T-helper 1 cell (primary cell): ENCODE measurements at places on chromosomes 16 and 17.

- no peak for DNase-seq
Observed at GRCh38 chr17:45834471-45835396, 9.9 kb upstream of the SPPL2C start.

GRCh38 chr17:48155889-48156611 is 48.5 kb downstream of the SNX11 start:
- DNase-seq: no peak

DNA sequence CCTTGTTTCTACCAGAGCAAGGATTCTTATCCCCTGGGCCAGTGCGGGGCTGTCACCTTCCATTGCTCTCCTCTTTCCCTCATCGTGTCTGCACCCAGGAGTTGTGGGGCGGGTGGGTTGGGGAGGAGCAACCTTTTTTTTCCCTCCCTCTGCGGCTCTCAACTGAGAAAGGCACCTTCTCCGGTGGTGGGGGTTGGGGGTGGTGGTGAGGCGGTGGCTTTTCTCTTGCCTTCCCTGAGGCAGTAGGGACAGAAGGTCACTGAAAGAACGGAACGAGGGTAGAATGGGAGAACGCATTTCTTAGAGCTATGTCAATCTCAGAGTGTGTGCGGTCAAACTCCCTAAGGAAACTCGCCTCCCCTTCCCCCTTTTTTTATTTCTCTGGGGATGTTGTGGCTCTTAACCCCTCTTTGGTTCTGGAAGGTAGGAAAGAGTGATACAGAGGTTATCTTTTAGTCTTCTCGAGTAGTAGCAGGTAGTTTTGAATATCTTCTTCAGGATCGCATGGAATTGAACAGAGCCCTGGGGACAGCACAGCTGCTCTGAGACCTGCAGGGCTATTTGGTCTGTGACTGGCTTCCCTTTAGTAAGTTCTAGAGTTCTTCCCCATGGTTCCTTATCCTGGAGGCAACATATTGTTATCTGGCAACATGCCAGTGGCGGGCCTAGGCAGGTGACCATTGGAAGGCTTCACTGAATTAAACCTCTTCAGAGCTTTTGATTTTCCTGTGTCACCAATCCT is 994 bp downstream of the CLTC start:
- DNase-seq: peak; percentile 35

- DNase-seq: no peak
Observed at GRCh38 chr16:75309156-75309555, 57.7 kb upstream of the BCAR1 start.

GRCh38 chr16:20387978-20388377 is 16.6 kb downstream of the PDILT start:
- DNase-seq: no peak

DNA sequence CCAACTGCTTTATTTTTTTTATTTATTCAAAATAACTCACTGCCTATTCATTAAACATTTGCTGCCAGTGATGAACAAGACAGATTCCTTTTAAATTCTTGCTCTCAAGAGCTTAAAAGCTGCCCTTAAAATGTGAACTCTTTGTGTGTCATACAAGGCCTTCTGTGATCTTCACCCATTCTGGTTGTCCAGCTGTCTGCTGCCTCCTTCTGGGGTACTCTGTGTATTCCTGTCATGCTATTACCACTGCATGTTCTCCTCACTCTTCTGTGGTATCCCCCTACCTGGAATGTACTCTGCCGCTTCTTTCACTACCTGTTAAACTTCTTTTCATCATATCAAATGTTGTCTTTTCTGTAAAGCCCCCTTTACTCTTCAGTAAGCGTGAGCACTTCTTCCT is 165.8 kb downstream of the CHD9 start:
- no peak for DNase-seq

DNA sequence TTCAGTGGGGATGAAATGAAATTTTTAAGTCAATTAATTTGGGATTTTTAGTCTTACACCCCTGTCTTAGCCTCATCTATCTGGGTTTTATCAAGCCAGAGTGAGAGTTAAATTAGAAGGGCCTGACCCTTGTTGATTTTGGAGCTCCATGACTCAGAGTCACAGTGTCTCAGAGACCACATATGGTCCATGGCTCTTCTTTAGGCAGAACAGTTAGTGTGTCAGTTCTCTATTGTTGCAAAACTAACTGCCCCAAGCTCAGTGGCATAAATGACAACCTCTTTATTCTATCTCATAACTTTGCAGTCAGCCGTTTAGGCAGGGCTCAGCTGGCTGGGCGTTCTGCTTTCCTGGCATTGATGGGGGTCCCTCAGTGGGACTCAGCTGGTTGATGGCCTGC is 44.7 kb downstream of the IRF8 start:
- no peak for DNase-seq

GRCh38 chr16:85190572-85190971 is 78.3 kb upstream of the CIBAR2 start:
- no peak for DNase-seq

GRCh38 chr17:40180694-40181093 is 3.4 kb downstream of the RAPGEFL1 start:
- DNase-seq: no peak

- DNase-seq: no peak
Observed at GRCh38 chr16:84478172-84478947, 26.1 kb downstream of the MEAK7 start.

- DNase-seq: no peak
Observed at GRCh38 chr17:4261452-4261851, 2.3 kb downstream of the ANKFY1 start.

- no peak for DNase-seq
Observed at GRCh38 chr17:30343796-30344195, 9.9 kb upstream of the TMIGD1 start.
